ENCODE measurements at places on chromosomes 5 and 9. TPM values are rescaled to one million over a fixed set of nuclear protein-coding genes. Genes with fewer than 3 reads are reported as not detected.
A peak's percentile ranks its signal among the peaks of the same experiment; 100 is the strongest.

The RECK gene
- 6.4 TPM for total RNA-seq

DNA sequence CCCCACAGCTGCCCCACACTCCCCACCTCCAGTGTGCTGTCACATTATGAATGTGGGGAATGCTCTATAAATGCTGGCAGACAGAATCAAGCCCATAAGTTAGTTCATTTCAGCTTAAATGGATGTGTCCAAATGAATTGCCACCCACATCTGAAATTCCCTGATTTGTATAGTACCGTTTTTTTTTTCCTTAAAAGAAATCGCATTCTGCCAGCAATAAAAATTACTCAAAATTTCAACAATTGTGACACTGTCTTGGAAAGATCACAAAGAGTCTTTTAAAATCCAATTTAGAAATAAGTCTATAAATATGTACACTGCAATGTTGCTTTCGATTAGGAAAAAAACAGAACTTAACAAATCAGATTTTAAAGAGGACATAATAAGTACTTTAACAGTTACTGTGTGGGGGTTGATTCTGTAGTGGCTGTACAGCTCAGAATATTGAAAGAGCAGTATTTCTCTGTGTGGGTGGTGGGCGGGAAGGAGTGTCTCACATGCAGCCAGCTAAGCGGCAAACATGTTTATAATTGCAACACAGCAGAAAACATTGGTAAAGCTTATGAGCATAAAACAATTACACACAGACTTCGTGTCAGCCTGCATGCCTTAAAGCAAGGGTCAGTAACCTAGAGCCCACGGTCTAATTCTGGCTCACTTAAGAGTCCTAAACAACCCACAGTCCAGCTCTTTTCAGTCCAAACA, 24.9 kb upstream of the CSNK1G3 start:
- no peak overlapping the region for H3K27ac ChIP-seq
- peaks cover 50% of the 10 kb centered on the region for H3K27me3 ChIP-seq

The HSPA9 gene
- total RNA-seq: 305 TPM

The AFF4 gene
- total RNA-seq: 74.6 TPM

GRCh38 chr9:93536874-93537273, 39.5 kb upstream of the PHF2 start:
- DNase-seq: no peak
- H3K36me3 ChIP-seq: peaks cover 10% of the 10 kb centered on the region
- no peak overlapping the region for H3K27ac ChIP-seq
- no peaks in the 10 kb centered on the region for H3K27me3 ChIP-seq
- no peak overlapping the region for H3K4me3 ChIP-seq

GRCh38 chr5:945691-946551, 53.2 kb downstream of the TRIP13 start:
- peaks cover 2% of the 10 kb centered on the region for H3K4me1 ChIP-seq
- DNase-seq: no peak
- H3K27me3 ChIP-seq: peaks cover 77% of the 10 kb centered on the region
- H3K36me3 ChIP-seq: no peaks in the 10 kb centered on the region

The IGFBPL1 gene
- total RNA-seq: not detected

GRCh38 chr5:95668728-95669127, 14.1 kb downstream of the SPATA9 start:
- DNase-seq: no peak
- H3K4me1 ChIP-seq: no peaks in the 10 kb centered on the region
- H3K4me3 ChIP-seq: no peak overlapping the region
- peaks cover 3% of the 10 kb centered on the region for H3K36me3 ChIP-seq
- no peak overlapping the region for H3K27ac ChIP-seq
- peaks cover 7% of the 10 kb centered on the region for H3K27me3 ChIP-seq

DNA sequence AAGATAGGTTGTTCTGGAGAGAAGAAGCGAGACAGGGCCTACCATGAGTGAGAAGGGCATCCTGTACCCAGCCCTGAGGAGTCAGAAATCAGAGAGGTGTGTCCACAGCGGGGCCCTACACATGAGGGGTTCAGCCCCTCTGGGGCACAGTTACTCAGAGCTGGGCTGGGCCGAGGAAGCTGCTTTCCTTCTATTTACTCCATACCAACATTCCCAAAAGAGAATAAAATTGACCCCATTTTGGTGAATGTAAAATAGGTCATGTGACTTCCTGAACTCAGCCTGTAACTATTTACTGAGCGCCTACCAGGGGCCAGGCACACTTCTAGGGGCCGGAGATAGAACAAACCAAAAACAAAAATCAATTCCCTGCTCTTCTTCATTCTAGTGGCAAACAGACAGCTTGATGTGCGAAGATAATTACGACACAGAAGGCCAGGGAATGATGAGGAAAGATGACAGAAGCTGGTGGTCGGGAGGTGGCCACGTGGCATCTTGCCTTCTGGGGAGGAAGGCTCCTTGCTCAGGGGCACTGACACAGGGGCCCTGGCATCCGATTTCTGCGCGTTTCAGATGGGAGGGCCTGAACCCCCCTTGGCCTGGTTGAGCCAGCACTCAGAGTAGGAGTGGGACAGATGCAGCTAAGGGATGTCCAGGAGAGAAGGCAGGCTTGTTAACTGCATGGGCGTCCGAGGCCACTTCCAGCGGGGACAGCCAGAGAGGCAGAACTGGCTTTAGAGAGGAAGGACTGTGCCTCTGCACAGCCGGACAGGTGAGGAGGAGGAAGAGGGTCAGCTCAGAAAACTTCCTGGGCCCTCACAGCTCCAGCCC, 121.8 kb downstream of the NSG2 start:
- no peak overlapping the region for H3K27ac ChIP-seq
- no peak overlapping the region for H3K4me3 ChIP-seq
- H3K36me3 ChIP-seq: no peaks in the 10 kb centered on the region
- DNase-seq: no peak
- H3K27me3 ChIP-seq: no peaks in the 10 kb centered on the region

DNA sequence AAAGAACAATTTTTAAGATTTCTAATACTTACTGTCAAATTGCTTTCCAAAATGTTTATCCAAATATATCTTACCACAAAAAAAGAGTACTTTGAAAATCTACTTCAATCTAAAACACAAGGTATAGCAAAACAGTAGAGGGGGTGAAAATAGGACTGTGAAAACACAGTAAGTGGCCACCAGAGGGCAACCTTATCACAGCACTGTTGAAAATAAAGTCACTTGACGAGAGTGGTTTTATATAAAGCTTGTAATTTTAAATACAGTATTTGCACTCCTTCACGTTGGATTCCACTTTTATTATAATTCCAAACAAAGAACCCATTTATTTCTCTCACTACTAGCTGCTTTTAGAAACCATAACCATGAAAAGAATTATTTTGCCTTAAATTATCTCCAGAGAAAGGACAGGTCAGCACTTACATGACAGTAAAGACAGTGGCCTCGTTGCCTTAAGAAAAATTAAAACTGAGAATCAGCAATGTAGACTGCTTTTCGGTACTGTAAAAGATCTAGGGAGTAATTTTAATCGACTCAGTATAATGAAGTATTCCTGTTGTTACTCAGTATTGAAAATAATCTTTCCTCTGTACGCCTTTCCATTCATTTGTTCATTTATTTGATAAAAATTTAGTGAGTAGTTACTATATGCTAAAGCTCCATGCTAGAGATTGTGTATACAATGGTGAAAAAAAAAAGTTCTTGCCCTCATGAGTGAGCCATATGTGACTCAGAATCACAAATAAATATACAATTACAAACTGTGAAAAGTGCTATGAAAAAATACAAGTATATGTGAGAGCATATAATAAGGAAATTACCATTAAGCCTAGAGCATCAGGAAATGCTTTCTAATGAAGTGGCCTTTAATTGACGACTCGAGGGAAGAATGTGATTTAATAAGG, 40.0 kb upstream of the CDK5RAP2 start:
- peak; percentile 18 for DNase-seq
- no peak overlapping the region for H3K4me3 ChIP-seq
- peaks cover 4% of the 10 kb centered on the region for H3K36me3 ChIP-seq

The ZNF366 gene
- not detected for total RNA-seq

The ITK gene
- 235 TPM for total RNA-seq

The MARCOL gene
- not detected for total RNA-seq

- H3K4me3 ChIP-seq: no peak overlapping the region
- no peaks in the 10 kb centered on the region for H3K27me3 ChIP-seq
- peaks cover 1% of the 10 kb centered on the region for H3K36me3 ChIP-seq
- no peak for DNase-seq
- H3K4me1 ChIP-seq: peaks cover 44% of the 10 kb centered on the region
Measured at GRCh38 chr9:124366476-124367220, 48.6 kb downstream of the PSMB7 start.

- H3K4me1 ChIP-seq: no peaks in the 10 kb centered on the region
- H3K27me3 ChIP-seq: peaks cover 4% of the 10 kb centered on the region
- no peak for DNase-seq
Measured at GRCh38 chr5:173420108-173420507, 91.9 kb upstream of the STC2 start.

The CEL gene
- not detected for total RNA-seq

The LEAP2 gene
- 1.0 TPM for total RNA-seq

DNA sequence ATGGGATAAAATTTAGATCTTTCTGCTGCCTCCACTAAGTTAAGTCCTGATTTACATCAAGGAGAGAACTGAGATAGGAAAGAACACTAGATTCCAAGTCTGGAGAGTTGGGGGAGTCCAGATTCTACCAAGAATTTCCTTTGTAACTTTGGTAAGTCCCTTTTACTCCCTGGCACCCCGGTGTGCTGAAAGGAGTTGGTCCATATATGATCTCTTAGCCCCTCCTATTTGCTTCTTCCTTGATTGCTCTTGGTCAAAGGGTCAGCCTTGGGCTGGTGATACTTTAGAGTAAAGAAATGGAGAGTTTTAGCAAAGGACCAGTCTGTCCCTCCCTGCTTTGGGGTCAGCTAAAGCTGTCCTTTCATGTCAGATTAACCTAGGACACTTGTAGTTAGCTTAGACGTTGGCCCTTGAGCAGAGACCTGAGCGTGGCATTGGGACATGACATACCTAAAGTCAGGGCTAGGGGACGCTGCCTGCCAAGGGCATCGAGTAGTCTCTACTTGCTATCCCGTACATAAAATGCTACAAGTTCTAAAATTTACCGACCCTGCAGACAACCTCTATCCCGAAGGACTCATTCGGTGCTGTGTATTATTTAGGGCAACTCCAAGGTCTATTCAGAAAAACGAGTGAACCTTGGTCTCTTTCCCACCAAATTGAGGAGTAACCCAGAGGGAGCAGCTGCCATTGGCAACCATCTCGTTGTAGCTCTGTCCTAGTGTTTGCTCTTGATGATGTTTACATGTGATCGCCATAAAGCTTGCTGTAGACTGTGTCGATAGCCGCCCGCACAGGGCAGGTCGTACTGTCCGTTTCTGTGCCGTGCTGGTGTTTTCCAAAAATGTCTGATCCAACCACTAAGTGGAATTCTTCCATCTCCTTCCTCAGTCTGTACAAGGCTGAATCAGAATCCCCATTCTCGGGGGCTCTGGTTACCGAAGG, 94.4 kb downstream of the PDE6A start:
- H3K4me1 ChIP-seq: no peaks in the 10 kb centered on the region
- no peak for DNase-seq
- no peaks in the 10 kb centered on the region for H3K27me3 ChIP-seq

DNA sequence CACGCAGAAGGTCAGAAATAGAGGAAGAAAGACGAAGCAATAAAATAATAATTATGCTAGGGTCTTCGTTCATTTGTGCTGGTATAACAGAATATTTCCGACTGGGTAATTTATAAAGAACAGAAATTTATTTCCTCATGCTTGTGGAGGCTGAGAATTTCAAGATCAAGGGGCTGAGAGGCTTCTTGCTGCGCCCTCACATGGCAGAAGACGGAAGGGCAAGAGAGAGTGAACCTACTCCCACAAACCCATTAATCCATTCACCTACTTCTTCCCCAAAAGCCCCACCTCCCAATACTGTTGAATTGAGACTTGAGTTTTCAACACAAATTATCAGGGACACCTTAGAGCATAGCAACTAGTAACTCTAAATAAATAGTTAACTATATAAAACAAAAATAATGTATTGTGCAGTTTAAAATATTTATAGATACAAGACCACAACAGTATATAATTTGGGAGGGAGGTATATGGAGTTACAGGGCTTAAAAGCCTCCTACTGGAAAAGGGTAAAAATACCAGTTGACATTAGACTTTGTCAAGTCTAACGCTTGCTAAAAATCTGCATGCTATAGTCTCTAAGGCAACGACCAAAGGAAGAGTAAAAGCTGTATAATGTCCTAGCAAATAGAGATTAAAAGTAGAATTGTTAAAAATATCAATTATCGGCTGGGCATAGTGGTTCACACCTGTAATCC, 40.3 kb upstream of the NAA35 start:
- no peak overlapping the region for H3K4me3 ChIP-seq
- H3K27ac ChIP-seq: no peak overlapping the region
- DNase-seq: peak; percentile 35
- no peaks in the 10 kb centered on the region for H3K36me3 ChIP-seq
- H3K4me1 ChIP-seq: peaks cover 2% of the 10 kb centered on the region
- H3K27me3 ChIP-seq: peaks cover 24% of the 10 kb centered on the region

DNA sequence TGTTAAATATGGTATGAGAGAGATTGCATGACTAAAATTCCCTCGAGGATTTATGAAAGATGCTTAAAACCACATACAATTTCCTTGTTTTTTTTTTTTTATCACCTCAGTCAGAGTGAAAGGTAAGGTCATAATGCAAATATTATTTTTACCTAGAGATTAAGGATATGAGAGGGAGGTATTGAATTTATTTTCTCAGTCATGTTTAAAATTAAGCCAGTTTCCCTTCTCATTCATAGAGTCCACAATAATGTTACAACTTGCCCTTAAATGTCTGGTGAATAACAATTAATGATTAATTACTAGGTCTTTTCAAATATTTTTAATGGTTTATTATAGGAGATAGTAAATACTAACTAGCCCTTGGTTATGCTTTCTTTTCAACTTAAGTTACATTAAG, 144.9 kb upstream of the HAPLN1 start:
- H3K4me3 ChIP-seq: no peak overlapping the region
- H3K27me3 ChIP-seq: no peaks in the 10 kb centered on the region
- H3K36me3 ChIP-seq: no peaks in the 10 kb centered on the region
- DNase-seq: no peak
- H3K27ac ChIP-seq: no peak overlapping the region

DNA sequence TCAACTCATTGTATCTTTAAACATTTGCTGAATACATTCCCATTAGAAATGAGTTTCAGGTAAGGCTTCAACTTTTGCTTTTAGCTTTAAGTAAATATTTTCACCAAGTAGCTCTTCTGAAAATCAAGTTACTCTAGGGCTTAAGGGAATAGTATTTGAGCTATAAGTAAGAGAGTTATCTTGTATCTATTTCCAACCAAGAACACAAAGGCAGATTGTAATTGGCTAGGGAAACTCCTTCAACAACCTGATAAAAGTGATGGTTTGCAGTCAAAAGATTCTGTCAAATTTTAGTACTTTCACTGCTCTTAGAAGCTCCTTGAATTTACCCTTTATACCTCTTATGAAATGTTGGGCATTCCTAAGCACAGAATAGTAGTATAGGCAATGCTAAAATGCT, 13.0 kb downstream of the ELL2 start:
- H3K27me3 ChIP-seq: no peaks in the 10 kb centered on the region
- H3K27ac ChIP-seq: no peak overlapping the region
- H3K36me3 ChIP-seq: peaks cover 3% of the 10 kb centered on the region
- no peak for DNase-seq

GRCh38 chr5:132019337-132019736, 7.9 kb upstream of the ACSL6 start:
- no peaks in the 10 kb centered on the region for H3K27me3 ChIP-seq
- no peak overlapping the region for H3K4me3 ChIP-seq
- peak overlapping the region; percentile 93 for H3K27ac ChIP-seq
- peaks cover 37% of the 10 kb centered on the region for H3K4me1 ChIP-seq

- H3K27me3 ChIP-seq: peaks cover 19% of the 10 kb centered on the region
- H3K27ac ChIP-seq: no peak overlapping the region
- H3K36me3 ChIP-seq: no peaks in the 10 kb centered on the region
Measured at GRCh38 chr5:65075623-65076250, 307.0 kb downstream of the CWC27 start.

The PHF24 gene
- not detected for total RNA-seq

The ZNF474 gene
- total RNA-seq: 0.57 TPM

The FST gene
- total RNA-seq: not detected
